ENCODE measurements at places on chromosomes 3 and 15.

DNA sequence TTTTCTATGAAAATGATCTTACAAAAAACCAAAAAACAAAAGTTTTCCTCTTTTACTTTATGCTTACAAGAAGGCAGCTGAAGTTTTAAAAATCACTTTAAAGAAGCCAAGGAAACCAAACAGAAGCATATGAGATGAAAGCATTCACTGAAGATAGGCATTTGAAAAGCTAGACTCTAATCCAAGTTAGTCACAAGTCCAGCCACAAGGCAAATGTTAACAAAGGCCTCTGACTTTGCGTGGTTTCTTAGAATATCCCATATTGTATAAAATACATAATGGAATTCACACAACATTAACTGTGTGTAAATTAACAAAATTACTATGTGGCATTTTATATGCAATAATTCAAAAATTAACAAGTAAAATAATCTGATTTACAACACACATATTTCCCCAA lies 17.7 kb downstream of the MRPL3 start:
- no peak for DNase-seq

GRCh38 chr15:92661069-92661468 lies 5.5 kb upstream of the FAM174B start:
- DNase-seq, result no peak

- DNase-seq, result no peak
Observed at GRCh38 chr15:101042320-101042719, 123.2 kb downstream of the LRRK1 start.

DNA sequence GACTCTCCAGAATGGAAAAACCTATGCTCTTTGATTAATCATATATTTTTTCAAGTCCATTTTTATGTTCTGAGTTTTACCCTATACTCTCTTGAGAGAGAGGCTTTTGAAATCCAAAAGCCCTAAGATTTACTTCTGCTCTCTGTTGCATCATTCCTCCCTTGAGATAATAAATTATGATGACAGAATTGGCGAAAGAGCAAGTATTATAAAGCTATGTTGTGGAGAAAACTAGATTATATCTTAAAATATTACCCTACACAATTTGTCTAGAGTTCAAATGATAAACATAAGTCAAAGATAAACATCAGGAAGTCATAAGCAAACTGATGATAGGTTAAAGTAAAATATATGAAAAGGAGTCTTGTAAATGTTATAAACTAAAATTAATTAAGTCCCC lies 293.4 kb upstream of the MME start:
- DNase-seq, result no peak

GRCh38 chr3:26515351-26515750 lies 107.2 kb upstream of the LRRC3B start:
- no peak for DNase-seq

GRCh38 chr15:98840053-98840452 lies 167.5 kb downstream of the PGPEP1L start:
- DNase-seq, result no peak

- DNase-seq, result no peak
Observed at GRCh38 chr3:72280876-72281275, 495.9 kb upstream of the PROK2 start.

GRCh38 chr3:12312010-12312409 lies 23.1 kb downstream of the PPARG start:
- no peak for DNase-seq

DNA sequence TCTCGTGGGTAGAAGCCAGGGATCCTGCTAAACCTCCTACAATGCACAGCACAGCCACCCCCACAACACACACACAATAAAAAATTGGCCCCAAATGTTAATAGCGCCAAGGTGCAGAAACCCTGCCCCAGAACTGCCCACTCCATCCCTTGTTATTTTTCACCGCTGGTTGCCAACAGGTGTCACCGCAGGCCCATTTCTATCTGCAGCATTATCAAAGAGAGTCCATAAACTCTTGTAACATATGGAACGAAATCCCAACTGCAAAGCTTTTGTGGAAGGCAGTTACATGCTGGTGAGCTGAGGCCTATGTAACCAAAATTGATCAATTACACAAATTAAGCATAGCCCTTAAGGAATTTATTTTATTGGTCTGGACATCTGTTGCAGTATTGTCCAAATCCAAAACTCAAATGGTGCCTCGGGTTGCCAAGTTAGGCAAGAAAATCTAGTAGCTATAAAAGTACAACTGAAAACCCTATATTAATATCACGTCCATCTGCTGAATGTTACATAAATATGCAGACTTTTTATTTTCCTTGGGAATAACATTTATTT lies 66.2 kb downstream of the SAMMSON start:
- peak; percentile 1 for DNase-seq

DNA sequence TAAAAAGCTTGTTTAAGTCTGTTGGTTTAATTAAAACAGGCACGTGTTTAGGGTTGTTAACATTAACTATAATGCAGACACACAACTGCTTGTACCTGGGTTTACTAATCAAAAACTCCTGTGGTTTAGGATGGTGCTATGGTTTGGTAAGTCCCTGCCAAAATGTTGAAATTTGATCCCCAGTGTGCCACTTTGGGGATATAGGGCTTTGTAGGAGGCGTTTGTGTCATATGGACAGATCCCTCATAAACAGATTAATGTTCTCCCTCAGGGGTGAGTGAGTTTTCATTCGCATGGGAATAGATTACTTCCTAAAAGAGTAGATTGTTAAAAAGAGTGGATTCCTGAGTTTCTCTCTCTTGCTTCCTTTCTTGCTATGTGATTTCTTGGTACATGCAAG lies 18.7 kb upstream of the GK5 start:
- DNase-seq, result no peak

- no peak for DNase-seq
Observed at GRCh38 chr15:31510057-31510456, 183.4 kb downstream of the KLF13 start.

- no peak for DNase-seq
Observed at GRCh38 chr3:122758877-122759560, 34.6 kb downstream of the HSPBAP1 start.

GRCh38 chr3:114179575-114179974 lies 723 bp upstream of the DRD3 start:
- DNase-seq, result no peak

DNA sequence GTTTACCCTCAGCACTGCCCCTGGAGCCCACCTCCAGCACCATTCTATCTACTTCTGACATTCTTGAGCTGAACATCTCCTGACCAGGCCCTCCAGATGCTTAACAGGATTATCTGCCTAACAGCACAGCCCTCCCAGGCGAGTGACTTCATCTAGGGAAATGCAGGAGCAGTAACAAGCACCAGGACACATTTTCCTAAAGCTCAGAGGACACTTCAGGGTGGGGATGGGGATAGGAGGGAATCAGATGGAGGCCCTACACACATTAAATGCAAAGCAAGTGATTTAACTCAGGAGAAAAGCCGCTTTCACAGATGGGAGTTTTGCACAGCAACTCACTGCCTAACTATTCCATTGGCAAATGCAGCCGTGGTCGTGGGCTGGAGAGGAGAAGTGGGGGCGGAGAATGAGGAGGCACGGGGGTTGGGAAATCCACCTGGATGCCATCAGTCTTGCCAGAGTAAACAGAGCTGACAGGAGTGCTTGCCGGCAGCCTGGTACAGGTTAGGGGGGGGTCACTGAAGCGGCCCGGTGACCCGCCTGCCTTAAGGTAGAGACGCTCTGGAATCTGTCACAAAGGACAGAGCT lies 21.3 kb upstream of the BNC1 start:
- peak; percentile 30 for DNase-seq

GRCh38 chr3:118548434-118548833 lies 486.2 kb downstream of the IGSF11 start:
- no peak for DNase-seq

DNA sequence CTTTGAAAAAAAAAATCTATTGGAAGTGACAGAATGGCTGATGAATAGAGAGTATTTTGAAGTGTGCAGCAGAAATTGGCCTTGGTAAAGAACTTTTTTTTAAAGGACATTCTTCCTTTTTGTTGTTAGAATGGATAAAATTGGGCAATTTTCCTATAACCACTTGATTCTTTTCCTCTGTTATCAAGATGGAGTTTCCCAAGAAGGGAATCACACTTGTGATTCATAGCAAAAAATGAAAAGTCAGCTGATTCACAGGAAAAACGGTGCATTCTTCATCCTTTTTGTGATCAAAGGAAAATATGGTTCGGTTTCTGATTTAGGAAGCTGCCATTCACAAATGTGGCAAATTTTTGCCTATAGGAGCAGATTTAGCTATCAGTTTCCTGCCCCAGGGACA lies 486.8 kb downstream of the GBE1 start:
- no peak for DNase-seq

- no peak for DNase-seq
Observed at GRCh38 chr15:93855181-93855826, 376.1 kb upstream of the MCTP2 start.

GRCh38 chr15:34336991-34337556 lies 507 bp downstream of the SLC12A6 start:
- no peak for DNase-seq

DNA sequence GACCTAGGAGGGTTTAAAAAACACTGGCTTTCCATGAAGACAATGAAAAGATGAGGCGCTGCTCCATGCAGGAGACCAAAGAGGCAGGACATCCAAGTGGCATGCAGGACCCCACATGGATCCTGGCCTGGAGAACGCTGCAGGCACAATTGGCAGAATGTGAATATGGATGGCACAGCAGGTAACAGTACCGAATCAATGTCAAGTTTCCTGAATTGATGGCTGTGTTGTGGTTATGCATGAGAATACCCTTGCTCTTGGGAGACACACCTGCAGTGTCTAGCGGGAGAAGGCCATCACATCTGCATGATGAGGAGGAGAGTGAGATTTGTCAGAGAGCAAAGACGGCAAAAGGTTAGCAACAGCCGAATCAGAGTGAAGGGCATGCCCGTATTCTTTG lies 74.3 kb upstream of the SEC13 start:
- DNase-seq, result no peak

DNA sequence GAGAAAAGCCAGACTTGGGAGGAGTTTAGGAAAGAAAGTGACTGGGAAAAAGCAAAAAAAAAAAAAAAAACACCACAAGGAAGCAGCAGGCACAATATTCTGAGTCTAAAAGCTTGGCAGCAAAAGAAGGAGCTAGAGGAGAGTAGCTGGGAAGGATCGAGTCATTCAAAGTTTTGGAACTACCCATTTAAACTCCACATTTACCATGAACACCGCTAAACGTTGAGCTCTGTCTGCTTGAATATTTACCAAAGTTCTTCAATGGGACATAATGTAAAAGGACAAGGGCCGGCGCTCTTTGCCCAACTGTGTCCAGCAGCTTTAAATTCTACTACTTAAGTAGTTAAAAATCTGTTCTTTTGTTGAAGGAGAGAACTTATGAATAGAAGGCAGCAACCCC lies 481.9 kb downstream of the FOXP1 start:
- no peak for DNase-seq

DNA sequence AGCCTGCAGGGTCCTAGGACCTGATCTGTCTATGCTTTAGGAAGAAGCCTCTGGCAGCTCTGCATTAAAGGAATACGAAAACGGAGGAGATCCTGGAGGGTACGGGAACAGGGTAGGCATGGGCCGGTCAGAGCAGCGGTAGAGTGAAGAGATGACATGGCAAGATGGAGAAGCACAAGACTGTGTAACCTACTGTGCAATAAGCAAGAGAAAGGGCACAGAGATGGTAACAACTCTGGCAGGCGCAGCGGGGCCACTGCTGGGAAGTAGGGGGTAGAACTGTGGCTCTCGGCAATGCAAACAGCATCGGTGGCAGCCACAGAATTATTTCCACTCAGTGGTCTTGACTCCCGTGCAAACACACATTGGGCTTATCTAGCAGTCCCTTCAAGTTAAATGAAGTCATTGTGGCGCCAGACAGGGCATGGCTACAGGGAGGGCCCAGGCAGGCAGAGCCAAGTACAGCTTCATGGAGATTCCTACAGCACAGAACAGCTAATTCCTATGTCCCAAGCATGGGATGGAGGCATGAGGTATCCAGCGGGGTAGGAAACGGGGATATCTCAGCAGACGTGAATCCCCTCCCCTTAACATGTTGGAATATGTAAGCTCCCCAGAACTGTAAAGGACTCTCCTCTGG lies 28.8 kb downstream of the WHAMM start:
- DNase-seq, result no peak

DNA sequence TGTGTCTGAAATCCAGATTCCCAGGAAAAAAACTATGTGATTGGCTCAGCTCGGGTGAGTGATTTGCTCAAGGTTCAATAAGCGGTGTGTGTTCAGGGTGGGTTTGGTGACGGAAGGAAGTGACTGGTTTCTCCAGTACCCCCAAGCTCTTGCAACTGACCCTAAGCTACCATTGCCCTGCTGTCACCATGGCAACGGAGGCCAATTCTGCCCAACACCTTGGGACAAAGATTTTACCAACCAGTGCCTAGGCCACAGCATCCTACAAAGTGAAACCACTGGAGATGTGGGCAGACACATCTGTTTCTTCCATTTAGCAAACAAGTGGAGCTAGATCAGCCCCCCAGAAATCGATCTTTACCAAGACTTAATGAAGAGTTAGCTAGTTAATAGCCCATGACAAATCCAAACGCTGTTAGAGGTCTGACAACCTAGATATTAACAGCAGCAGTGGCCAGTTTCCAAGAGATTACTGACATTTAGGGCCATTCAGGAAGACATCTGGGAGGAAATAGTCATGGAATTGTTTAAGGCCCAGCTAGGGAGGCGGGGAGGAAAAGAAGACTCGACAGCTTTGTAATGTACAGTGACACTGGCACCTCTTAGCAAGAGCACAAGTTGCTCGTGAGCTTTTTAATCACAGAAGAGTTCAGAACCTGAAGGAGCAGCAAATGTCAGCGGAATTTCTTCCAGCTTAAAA lies 195.9 kb downstream of the SLCO3A1 start:
- DNase-seq, result no peak

GRCh38 chr3:55270976-55271375 lies 216.1 kb downstream of the WNT5A start:
- DNase-seq, result no peak

DNA sequence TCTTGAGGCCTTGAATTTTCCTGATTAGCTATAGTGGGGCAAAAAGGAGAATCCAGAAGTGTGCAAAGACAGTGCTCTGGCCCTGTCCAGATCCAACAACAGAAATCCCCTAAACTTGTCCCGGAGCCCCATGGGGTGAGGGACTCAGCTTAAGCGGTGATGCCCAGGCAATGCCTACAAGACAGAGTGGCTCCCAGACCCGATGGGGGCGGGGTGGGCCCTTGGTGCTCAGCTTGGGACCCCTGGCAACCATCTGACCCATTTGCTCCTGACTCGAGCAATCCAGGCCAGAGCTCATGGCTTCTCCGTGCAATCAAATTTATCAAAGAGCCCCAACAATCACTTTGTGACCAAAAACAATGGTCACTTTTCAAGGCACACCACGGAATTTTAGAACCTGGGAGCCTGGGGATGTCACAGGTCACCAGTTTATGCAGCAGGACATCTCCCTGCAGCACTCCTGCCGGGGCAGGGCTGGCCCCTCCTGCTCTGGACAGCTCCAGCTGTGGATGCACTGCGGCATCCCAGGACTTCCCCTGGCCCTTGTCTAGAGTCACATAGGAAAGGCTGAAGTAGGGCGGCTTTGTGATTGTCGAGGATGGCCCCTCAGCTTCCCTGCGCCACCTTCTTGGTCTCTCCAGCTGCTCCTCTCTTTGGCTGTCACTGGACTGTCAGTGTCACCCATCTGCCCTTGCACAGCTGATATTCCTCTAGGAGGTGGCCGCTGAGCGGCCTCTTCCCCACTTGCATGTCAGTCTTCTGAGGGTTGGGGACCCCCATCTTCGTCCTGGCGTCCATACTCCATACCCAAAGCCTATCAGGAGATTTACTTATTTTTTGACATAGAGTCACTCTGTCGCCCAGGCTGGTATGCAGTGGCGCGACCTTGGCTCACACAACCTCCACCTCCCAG lies 28.4 kb downstream of the RGMA start:
- no peak for DNase-seq

GRCh38 chr15:61116825-61117224 lies 112.3 kb downstream of the RORA start:
- no peak for DNase-seq

- DNase-seq, result no peak
Observed at GRCh38 chr3:13647298-13648059, 98.6 kb downstream of the FBLN2 start.

Measured in T47D (cell line).